HuH-7 (cell line): ENCODE measurements at places on chromosomes 7 and 10.
A peak's percentile ranks its signal among the peaks of the same experiment; 100 is the strongest.

DNA sequence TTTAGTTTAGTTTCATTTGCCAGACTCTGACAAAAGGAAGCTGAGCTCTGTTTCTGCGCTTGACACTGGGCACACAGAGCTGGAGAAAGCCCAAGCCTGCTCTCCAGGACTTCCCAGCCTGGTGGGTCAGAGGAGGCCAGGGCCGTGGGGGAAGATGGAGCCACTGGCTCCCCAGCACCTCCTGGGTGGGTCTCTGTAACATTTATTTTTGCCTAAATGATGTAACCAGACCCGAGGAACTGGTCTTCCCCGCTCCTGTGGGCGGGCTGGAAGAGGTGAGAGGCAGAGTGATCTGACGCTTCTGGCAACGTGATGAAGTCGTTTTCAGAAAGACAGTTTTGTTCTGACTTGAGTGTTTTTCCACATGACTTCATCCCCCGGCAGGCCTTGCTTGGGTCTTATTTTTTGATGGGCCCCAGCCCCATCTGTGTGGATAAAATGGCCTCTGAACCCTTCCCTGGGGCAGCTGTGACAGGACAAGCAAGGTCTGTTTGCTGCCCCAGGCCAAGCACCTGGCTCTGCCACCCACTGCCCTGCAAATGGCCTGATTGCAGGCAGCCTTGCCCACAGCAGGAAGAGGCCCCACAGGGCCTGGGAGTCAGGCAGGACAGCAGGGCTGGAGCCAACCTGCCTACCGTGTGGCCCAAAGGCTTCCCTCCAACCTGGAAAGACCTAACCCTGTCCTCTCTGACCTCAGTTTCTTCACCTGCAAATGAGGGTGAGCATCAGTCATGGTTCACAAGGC is 304.9 kb upstream of the ZMIZ1 start:
- no peak for DNase-seq

DNA sequence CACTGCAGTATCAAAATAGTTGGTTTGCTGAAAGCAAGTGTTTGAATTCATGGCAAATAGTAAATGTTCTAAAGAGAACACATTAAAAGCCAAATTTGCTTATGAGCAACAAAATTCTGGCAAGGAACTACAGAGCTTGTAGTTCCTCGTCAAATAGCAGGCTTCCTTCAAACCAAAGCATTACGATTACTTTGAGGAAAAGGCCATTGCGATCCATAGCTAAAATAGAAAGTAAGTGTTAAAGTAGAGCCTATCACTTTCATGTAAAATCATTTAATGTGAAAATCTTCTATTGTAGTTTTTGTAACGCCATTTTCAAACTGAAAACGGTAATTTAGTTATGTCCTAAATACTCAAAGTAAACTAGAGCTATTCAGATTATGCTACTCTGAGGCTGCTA is 20.1 kb downstream of the CACNA2D1 start:
- DNase-seq = no peak

- no peak for DNase-seq
Measured at GRCh38 chr7:135801877-135802276, 53.3 kb upstream of the FAM180A start.

- no peak for DNase-seq
Measured at GRCh38 chr7:73648593-73649332, 18.9 kb upstream of the VPS37D start.

- DNase-seq = no peak
Measured at GRCh38 chr7:75721426-75721825, 17.3 kb downstream of the HIP1 start.

GRCh38 chr10:122019414-122019975 is 30.5 kb downstream of the TACC2 start:
- DNase-seq = peak; percentile 47

DNA sequence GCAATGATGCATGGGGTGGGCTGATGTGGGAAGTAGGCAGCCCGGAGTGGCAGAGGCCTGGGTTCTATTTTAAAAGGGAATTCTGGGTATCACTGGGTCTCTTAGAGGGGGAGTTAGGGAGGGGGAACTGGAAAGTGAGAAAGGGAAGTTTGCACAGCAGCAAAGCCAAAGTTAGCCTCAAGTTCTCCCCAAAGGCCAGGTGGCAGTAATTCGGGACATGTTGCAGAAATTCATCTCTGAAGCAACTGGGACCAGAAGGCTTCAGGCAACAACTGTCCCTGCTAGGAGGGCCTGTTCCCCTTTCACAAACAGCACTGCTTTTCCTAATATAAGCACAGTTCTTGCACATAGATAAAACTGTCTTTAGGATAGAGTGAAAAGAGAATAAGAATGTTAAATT is 67.4 kb downstream of the NOD1 start:
- DNase-seq = no peak

- DNase-seq = no peak
Measured at GRCh38 chr10:133400624-133401424, 6.9 kb downstream of the MTG1 start.

- no peak for DNase-seq
Measured at GRCh38 chr7:66276363-66276762, 71.2 kb downstream of the TPST1 start.

DNA sequence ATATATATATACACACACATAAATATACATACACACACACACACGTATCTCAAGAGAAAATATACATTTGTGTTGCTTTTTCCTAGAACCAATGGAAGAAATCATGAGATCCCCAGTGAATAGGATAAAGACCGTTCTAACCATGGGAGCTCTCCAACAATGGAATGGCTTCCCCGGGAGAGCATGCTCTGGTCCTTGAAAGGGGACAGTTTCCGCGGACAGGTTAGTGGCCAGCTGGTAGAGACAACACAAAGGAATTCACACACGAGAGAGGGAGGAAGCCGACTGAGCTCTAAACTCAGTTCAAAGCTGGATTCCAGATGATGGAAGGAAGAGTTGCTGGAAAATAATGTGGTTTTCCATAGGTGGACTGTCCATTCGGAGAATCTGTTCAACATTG is 72.7 kb downstream of the SLC37A3 start:
- DNase-seq = no peak

DNA sequence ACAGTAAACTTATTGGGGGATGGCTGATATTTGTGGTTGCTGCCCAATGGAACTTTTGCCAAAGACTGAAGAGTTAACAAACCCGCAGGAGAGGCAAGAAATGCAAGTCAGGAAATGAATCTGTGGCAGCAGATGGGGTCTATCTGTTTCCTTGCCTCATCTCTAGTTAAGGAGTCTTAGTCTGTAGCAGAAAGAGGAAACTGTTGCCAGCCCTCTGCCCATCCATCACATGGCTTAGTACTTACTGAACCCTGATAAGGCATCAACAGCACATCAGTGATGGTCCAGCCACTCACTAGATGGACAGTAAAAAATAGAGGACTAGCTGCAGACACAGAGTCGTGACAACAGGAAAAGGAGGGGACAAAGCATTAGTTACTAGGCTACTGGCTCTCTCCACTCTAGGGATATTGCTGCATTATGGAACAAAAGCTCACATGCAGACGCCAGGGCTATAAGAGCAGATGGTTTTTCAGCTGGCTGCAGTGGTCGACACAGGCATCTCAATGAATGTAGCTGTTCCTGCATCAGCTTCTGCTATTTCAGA is 614.7 kb downstream of the PARD3 start:
- DNase-seq = no peak

- no peak for DNase-seq
Measured at GRCh38 chr7:86647385-86648094, 3.8 kb downstream of the GRM3 start.

GRCh38 chr7:42686594-42687156 is 225.2 kb downstream of the C7orf25 start:
- no peak for DNase-seq

GRCh38 chr10:88090568-88091214 is 227.3 kb downstream of the PTEN start:
- no peak for DNase-seq

DNA sequence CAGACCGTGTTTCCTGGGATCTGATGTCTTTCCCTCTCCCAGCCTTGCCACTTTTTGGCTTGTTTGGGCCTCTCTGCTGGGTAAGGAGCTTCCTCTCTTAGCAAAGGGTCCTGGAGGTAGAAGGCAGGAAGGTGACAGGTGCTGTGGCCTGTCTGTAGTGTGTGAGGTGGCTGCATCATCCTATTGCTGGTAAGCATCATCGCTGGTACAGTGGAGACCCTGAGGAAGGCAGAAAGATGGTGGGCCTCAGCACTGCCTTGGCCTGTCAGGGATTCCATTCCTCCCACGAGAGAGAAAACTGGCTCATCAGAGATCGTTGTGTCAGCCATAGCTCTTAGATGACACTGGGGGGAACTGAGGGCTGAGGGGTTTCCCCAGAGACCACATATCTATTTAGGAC is 46.5 kb downstream of the ZMIZ1 start:
- no peak for DNase-seq

- no peak for DNase-seq
Measured at GRCh38 chr7:102836977-102837376, 75.8 kb upstream of the LRRC17 start.

DNA sequence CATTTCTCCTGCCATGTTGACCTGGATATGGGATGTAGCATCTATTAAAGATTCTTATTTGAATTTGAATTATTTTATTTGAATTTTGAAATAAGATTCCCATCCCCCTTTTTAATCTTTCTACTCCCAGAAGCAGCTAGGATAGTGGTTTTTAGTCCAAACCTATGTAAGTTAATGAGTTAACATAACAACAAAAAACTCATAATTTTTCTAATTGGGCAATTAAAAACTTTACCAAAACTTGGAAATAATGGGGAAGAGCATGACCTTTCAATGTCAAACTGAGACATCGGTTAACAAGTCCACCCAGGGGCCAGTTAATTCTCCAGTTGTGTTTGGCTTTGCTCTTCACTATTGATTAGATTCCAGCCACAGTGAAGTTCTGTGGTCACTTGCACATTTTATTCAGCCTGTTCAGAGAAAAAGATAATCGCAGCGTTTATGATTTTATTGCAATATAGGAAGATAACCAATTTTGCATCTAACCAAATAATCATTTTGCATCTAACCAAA is 1.2 kb upstream of the FAM13C start:
- no peak for DNase-seq

GRCh38 chr7:7739204-7740036 is 21.0 kb upstream of the RPA3 start:
- no peak for DNase-seq

GRCh38 chr10:120942806-120943413 is 91.7 kb downstream of the WDR11 start:
- peak; percentile 80 for DNase-seq

GRCh38 chr7:95472581-95473161 is 13.1 kb upstream of the ASB4 start:
- DNase-seq = no peak

DNA sequence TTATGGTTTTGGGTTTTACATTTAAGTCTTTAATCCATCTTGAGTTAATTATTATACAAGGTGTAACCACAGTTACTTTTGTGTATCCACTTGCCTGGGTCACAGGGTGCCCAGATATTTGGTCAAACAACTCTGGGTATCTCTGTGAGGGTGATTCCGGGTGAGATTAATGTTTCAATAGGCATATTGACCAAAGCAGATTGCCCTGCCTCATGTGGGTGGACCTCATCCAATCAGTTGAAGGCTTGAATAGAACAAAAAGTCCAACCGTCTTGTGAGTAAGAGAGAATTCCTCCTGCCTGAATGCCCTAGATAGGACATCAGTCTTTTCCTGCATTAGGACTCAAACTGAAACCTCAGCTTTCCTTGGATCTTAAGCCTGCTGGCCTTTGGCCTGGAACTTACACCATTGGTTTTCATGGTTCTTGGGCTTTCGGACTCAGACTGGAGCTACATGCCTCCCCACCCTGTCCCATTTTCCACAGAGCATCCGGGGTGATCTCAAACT is 68.9 kb upstream of the ST8SIA6 start:
- DNase-seq = peak; percentile 25

DNA sequence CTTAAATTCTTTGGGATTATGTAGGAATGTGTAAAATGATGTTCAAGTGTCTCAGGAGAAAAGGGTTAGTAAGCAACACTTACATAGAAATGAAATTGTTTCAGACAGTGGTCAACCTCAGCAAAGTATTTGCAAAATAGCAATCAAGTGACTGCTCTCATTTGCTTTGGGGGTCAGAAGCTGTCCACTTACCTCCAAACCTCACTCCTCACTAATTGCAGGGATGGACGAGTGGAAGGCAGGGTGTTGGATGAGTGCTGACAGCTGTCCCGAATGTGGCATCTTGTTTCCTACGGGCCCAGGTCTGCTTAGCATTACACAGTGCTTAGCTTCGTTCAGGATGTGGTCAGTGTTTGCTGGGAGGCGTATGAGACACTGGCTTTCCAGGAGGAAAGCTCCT is 437.0 kb downstream of the SUGCT start:
- DNase-seq = no peak

- DNase-seq = no peak
Measured at GRCh38 chr7:96836456-96836855, 126.8 kb upstream of the SEM1 start.

DNA sequence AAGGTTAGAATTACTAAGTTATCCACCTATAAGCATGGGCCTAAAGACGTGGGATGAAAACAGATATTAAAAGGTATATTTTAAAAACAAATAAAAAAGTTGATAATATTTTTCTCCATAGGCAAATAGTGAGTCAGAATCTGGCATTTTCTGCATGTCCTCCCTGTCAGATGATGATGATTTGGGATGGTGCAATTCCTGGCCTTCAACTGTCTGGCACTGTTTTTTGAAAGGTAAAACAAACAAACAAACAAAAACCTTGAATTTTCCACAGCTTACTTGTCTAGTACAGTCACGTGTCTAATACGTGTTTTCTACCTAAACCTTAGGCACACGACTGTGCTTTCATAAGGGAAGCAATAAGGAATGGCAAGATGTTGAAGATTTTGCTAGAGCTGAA is 17.4 kb downstream of the HBP1 start:
- DNase-seq = no peak

DNA sequence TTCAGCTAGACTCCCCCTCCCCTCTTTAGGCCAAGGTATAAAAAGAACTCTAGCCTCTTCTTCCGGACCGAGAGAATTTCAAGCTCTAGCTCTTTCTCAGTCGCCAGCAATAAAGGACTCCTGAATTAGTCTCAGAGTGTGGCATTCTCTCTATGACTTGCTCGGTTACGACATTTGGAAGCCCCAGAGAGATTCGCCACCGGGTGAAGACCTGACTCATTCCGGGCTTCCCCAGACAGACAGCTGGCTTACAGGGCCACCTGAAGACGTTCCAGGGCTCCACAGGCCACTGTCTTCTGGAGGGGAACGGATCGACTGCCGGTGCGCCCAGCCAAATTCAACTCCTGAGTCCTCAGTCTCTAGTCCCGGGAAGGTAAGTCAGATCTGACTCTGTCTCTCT is at the start of gene AKR1B15:
AKR1B15 (plus strand) TSS at position 234 of the 400 bp plus-strand sequence. CDS start 15,510 bp downstream, outside the sequence.
- no peak for DNase-seq

DNA sequence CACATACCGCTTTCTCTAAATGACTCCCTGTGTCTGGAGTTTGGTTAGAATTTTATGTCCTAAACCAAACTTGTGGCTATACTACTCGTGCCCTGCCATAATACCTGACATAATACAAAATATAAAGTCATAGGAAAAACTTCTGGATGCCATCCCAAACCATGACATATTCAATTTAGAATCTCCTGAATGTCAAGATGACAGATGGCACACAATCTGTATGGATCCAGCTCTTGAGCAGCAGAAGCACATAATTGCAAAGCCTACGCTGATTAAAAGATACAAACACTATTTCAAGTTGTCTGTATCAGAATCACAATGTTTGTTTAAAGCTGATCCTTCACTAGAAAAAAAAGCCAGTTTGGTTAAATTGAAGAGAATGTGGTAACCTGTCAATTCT is 22.4 kb upstream of the CDC14C start:
- DNase-seq = no peak

GRCh38 chr7:4939971-4940728 is 18.8 kb downstream of the MMD2 start:
- DNase-seq = no peak

GRCh38 chr7:156927571-156928405 is 21.7 kb upstream of the NOM1 start:
- DNase-seq = no peak

GRCh38 chr10:116810895-116811294 is 38.4 kb upstream of the ENO4 start:
- no peak for DNase-seq
